Neural progenitor cell (in vitro differentiated cells): ENCODE measurements at places on chromosomes 16 and 17. TPM values are rescaled to one million over a fixed set of nuclear protein-coding genes. Genes with fewer than 3 reads are reported as not detected.

Gene KRT20
- total RNA-seq, result not detected in 2 replicates

Gene TTLL6
- total RNA-seq, result 6.8 and 17.4 TPM in 2 replicates

Gene ASPA
- not detected in 2 replicates for total RNA-seq

Gene GUCY2D
- 0.37 TPM in 1 of 2 replicates, not detected in the other for total RNA-seq

Gene DPEP2
- total RNA-seq, result not detected in 2 replicates

Gene CBFA2T3
- total RNA-seq, result 0.15 and 0.22 TPM in 2 replicates

Gene C16orf54
- not detected in 2 replicates for total RNA-seq

Gene ADAM11
- total RNA-seq, result 1.4 and 6.9 TPM in 2 replicates

Gene GAN
- total RNA-seq, result 22.0 and 25.5 TPM in 2 replicates

Gene KRTAP9-2
- total RNA-seq, result not detected in 2 replicates

Gene CDH11
- 98.5 and 167 TPM in 2 replicates for total RNA-seq

Gene VEZF1
- total RNA-seq, result 90.4 and 103 TPM in 2 replicates

Gene IGSF6
- not detected in 2 replicates for total RNA-seq

Gene TEX19
- 0.19 TPM in 1 of 2 replicates, not detected in the other for total RNA-seq

Gene ATAD5
- 27.3 and 36.2 TPM in 2 replicates for total RNA-seq

Gene KANSL1
- total RNA-seq, result 114 and 136 TPM in 2 replicates

Gene IGFBP4
- 14.4 and 20.3 TPM in 2 replicates for total RNA-seq

Gene SERPINF2
- total RNA-seq, result 0.59 TPM in 1 of 2 replicates, not detected in the other

Gene CCDC78
- total RNA-seq, result 0.67 and 3.7 TPM in 2 replicates

Gene GCSH
- 126 and 235 TPM in 2 replicates for total RNA-seq

Gene CD300LF
- total RNA-seq, result not detected in 2 replicates
